Left hindlimb (tissue), 1 donor: ENCODE measurements at places on chromosomes 5 and 9.

GRCh38 chr9:7185612-7186011 is 427.8 kb downstream of the KDM4C start:
- no peak for DNase-seq

DNA sequence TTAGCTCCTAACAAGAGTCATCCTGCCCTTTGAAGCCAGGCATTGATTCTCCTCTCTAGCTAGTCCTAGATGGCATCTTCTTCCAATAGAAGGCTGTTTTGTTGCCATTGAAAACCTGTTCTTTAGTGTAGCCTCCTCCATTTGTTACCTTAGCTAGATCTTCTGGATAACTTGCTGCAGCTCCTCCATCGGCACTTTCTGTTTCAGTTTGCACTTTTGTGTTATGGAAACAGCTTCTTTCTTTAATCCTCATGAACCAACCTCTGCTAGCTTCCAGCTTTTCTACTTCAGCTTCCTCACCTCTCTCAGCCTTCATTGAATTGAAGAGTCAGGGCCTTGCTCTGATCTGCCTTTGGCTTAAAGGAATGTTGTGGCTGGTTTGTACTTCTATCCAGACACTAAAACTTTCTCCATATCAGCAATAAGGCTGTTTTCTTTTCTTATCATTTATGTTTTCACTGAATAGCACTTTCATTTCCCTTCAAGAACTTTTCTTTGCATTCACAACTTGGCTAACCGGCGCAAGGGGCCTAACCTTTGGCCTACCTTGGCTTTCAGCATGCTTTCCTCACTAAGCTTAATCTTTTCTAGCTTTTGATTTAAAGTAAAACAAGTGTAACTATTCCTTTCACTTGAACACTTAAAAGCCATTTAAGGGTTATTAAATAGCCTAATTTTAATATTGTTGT is 166.5 kb upstream of the SLC12A2 start:
- DNase-seq = no peak

DNA sequence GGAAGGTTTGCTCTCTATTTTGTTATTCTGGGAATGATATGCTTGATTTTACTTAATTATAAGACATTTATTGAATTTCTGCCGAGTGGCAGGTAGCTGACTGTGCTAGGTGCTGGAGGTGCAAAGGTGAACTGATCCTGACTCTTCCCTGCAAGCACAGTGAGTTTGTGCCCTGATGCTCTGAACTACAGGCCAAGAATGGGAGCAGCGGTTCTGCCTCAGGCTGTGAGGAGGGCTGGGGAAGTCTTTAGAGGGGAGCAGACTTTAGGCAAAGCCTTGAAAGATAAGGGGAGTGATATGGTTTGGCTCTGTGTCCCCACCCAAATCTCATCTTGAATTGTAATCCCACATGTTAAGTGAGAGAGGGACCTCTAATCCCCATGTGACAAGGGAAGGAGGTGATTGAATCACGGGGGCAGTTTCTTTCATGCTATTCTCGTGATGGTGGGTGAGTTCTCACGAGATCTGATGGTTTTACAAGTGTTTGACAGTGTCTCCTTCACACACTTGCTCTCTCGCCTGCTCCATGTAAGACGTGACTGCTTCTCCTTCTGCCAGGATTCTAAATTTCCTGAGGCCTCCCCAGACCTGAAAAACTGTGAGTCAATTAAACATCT is 73.1 kb downstream of the NDFIP1 start:
- DNase-seq = no peak

DNA sequence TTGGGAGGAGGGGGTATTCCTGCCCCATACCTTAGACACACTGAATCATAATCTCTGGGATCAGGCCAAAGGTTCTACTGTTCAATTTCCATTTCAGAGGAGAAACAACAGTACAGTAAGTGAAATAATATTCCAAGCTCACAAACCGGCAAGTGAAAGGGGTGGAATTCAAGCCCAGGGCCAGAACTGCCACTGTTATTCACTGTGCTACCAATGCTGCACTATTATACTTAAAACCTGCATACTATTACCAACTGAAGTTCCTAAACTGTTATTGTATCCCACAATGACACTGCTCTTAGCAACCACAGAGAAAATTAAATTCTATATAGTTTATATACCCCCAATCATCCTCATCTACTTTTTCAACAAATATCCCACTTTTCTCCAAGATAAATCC is 24.6 kb downstream of the SSBP2 start:
- no peak for DNase-seq

- no peak for DNase-seq
These were observed 34.8 kb upstream of the PANK3 start for GRCh38 chr5:168613996-168614395.

GRCh38 chr9:137488327-137488653 is 29.2 kb upstream of the NSMF start:
- DNase-seq = no peak

GRCh38 chr5:1292139-1292538 is 2.7 kb downstream of the TERT start:
- DNase-seq = peak; percentile 7

DNA sequence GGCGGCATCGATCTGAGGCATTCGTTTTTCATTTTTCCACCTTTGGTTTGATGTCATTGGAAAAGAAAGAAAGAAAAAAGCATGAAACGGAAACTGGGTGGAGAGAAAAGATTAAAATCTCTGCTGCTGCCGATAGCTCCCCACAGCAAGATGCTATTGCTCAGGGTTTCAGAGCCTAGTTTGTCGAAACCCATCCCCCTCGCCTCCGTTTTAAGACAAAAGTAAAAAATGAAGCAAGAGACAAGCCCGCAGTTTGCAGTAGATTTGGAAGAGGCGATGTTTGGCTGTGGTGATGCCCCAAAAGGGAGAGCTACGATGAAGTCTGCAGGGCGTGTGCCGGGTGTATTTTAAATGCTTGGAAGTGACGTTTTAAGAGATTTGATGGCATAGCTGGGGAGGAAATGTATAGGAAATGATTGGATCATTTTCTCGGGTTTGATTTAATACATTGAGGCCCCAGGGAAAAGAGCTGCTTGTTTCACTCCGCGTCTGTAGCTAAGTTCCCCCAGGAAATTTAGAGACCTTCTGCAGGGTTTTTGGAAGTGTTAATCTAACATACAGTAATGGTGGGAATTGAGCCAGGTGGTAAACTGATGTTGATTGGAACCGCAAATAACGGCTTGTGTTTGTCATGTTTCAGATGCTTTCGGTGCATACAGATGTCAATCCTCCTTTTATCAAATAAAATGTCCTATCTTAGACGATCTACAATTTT is 909 bp downstream of the NDFIP1 start:
- DNase-seq = no peak

GRCh38 chr9:75163764-75164163 is 75.5 kb downstream of the OSTF1 start:
- DNase-seq = no peak

DNA sequence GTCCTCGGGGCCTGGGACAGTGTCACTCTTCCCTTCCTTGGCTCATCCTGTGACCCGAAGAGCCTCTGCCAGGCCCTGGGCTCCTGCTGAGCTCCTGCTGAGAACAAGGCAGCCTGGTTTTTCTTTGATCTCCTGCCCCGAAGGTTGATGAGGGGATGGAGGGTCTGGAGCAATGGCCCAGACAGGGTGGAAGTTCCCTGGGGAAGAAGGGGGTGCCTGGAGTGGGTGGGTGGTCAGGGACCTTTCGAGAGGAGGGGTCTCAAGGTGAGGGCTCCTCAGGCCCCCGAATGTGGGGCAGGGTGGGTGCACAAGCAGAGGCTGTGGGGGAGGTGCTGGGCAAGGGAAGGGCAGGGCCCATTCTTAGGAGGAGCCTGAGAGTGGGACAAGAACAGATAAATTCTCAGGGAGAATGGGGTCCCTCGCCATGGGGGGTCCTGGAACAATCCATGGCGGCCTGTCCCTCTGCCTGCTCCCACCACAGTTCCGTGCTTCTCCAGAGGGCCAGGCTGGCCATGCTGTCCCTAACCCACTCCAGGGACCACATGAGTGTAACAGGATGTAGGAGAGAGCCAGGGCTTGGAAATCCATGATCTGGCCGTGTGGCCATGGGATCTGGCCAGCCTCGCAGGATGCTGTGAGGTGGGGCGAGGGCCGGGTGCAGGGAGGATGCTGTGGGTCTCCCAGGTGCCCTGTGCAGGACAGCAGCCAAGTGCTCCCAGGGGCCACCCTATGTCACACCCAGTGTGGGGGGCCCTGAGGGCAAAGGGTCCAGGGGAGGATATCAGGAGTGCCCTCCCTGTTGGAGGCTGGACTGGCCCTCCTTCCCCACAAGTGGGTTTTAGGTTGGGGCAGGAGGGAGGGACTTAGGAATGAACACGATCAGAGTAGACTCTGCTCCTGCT is 128.5 kb upstream of the LPCAT1 start:
- DNase-seq = peak; percentile 35

DNA sequence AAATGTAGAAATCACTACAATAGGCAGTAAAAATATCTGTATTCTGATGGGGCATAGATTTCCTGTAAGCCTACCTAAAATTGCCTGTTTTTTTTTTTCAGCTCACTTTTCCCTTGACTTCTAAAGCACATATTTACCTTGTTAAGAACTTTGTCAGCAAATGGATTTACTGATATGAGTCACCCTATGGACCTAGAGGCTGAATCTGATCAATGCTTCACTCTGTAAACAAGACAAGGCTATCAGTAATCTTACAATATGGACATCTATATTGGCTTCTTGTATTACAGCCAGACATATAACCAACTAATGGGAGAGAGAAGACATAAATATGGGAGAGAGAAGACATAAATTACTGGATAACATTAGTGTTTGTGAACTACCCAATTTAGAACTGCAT is 792.7 kb upstream of the CHD1 start:
- no peak for DNase-seq

DNA sequence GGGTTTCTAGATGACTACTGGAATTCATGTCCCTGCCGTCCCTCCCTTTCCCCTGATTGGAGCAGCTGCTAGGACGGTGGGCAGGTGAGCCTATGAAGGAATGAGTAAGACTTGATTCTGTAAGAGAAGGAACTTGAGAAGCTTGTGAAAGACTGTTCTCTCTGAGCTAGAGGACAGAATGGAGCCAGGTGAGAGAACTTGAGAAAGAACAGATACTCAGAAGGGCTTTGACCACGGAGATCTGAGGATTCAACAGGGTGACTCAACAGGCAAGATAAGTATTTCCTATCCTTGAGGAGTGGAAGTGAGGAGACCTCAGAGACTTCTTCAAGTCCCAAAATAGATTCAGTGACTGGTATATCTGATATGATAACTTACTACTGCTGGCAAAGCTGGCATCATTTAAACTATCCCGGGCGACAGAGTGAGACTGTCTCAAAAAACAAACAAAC is 41.9 kb downstream of the HSDL2 start:
- DNase-seq = no peak

DNA sequence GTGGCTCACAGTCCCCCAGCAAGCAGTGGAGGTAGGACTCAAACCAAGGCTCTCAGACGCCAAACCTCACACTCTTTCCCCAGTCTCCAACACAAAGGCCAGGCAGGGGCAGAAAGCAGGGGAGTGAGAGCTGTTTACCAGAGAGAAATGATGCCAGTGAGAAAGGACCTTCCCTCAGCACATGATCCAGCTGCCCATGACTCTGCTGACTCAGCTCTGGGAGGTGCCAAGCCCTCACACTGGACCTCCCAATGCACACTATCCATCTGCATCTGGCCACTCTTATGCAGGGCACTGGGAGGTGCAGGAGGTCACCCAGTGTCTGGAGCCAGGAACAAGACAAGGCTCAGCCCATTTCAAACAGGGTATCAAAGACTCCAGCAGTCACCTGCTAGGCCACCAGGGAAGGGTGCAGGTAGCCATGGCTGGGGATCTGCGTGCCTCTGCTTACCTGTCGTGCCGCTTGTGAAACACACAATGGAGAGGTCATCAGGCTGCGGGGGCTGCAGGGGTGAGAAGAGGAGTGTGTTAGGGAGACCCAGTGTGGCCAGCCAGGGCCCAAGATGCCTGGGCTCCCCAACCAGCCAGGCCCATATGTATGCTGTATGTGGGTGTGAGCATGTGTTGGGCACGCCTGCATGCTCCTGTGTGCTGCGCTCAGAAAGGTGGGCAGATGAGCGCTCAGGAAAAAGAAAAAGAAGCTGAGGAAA is 26.3 kb downstream of the ACSL6 start:
- no peak for DNase-seq

GRCh38 chr5:45288746-45289145 is 407.4 kb downstream of the HCN1 start:
- no peak for DNase-seq

GRCh38 chr9:90142580-90142979 is 500.0 kb downstream of the DIRAS2 start:
- no peak for DNase-seq

- no peak for DNase-seq
These were observed 20.4 kb downstream of the FBXO10 start for GRCh38 chr9:37555786-37556185.

GRCh38 chr5:154756868-154757813 is 2.0 kb downstream of the LARP1 start:
- DNase-seq = peak; percentile 57

DNA sequence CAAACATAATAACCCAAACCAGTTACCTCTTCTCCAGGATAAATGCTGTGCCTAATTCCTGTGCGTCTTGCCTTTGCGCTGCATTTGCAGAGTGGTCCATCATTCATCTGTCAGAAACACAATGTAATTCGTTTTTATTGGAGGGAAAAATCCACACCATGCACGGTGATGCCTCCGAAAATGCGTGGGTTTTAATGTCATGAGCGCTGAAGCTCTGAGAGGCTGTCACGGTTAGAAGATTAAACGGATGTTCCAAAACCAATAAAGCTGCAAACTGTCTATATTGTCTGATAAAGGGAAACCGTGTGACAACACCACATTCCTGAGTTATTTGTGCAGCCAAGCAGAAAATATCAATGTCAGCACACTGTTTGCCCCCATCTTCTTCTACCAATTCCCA is 27.4 kb downstream of the DROSHA start:
- no peak for DNase-seq

DNA sequence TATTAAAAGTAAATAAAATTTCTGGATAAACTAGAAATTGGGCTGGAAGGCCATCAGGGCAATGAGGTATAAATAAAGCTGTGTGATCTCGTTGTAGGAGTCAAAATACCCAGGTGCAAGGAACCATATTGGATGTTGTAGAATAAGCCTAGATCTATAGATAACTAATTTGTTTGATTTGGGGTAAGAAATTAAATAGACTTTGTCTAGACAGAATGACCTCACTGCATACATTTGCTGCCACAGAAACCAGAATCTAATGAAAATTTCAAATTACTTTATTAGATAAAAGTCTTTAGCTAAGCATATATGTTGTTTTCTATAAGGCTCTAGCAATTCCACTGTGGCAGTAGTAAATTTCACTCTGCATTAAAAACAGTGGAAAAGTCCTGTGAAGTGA is 225.2 kb upstream of the ITGA1 start:
- DNase-seq = no peak

- DNase-seq = no peak
These were observed 68.2 kb upstream of the TBCA start for GRCh38 chr5:77844373-77844622.

- DNase-seq = no peak
These were observed 757 bp downstream of the FXN start for GRCh38 chr9:69036309-69036708.

GRCh38 chr5:35899800-35900199 is 38.6 kb downstream of the CAPSL start:
- no peak for DNase-seq

- no peak for DNase-seq
These were observed 65.5 kb upstream of the OSMR start for GRCh38 chr5:38780316-38780715.

- no peak for DNase-seq
These were observed 90.6 kb upstream of the OSMR start for GRCh38 chr5:38755181-38755580.
